GM23338 (cell line): ENCODE measurements at places on chromosomes 1 and 21.
A peak's percentile ranks its signal among the peaks of the same experiment; 100 is the strongest.

GRCh38 chr1:154420961-154421924 is 16.1 kb downstream of the IL6R start:
- no peak for DNase-seq

- DNase-seq, result no peak
These were observed 7.6 kb downstream of the SESN2 start for GRCh38 chr1:28266920-28267322.

GRCh38 chr1:154869351-154870114 is 548 bp downstream of the KCNN3 start:
- no peak for DNase-seq

DNA sequence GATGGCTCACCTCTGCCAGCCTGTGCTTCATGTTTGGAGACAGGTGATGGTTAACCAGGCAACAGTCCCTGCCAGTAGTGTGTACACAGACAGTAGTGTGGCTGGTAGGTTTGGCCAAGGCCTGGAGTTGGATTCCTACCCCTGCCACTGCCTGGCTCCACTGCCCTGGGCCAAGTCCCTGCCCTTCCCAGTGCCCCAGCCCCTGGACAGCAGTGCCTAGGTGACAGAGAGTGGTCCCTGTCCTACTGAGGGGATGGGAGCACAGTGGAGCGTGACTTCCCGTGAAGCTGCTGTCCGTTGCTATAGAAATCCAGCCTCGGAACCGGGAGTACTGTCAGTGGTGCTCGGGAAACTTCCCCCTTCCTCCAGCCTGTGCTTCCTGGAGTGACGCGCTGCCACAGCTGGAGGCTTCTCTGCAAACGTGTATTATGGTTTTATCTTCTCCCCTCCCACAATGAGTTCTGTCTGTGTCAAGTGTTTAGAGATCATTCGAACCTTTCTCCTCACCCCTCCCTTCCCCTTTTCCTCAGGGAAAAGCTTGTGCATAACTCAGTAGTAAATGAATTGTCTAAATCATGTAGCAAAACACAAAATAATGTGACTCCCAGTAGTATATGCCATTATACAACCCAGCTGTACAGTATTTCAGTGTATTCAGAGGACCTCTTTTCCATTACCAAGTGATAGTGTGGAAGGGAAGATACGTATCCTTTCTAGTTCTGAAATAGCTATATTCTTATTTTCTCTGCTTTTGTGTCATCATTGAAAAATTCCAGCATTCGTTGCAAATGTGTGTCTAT is 73.4 kb downstream of the GALNT2 start:
- peak; percentile 25 for DNase-seq

- DNase-seq, result peak; percentile 83
These were observed 33.4 kb downstream of the RGS7 start for GRCh38 chr1:241323514-241324195.

- no peak for DNase-seq
These were observed 44.8 kb downstream of the SLC45A1 start for GRCh38 chr1:8362701-8363101.

DNA sequence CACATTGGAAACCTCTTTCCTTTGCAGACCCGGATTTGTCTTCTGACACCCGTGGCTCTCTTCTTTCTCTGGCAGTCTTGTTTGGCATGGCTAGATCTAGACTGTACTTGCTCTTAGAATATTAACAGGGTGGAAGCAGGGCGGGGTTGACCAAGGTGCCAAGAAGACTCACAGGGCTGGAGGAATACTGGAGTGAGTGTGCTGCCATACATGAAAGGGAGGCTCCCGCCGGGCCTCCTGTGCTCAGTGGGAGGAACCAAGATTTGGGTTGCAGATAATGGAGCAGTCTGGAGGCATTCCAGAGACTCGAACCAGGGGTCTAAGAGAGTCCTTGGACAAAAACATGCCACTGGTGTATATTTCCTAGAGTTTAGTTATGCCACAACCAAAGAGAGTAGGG is 27.6 kb upstream of the SNX27 start:
- no peak for DNase-seq
